ENCODE measurements at places on chromosomes 13 and 19.

- H3K27ac ChIP-seq = no peak overlapping the region
- peak; percentile 36 for DNase-seq
- H3K4me3 ChIP-seq = no peak overlapping the region
- no peaks in the 10 kb centered on the region for H3K27me3 ChIP-seq
- no peaks in the 10 kb centered on the region for H3K36me3 ChIP-seq
Observed at GRCh38 chr19:30085394-30085793, 143.4 kb downstream of the URI1 start.

GRCh38 chr13:40613192-40613818, 53.1 kb downstream of the FOXO1 start:
- H3K27ac ChIP-seq = peak overlapping the region; percentile 32
- H3K36me3 ChIP-seq = no peaks in the 10 kb centered on the region
- peak; percentile 82 for DNase-seq
- H3K4me1 ChIP-seq = peaks cover 3% of the 10 kb centered on the region

GRCh38 chr13:50914176-50914700, 4.6 kb downstream of the RNASEH2B start:
- H3K27ac ChIP-seq = peak overlapping the region; percentile 36
- H3K36me3 ChIP-seq = no peaks in the 10 kb centered on the region
- no peaks in the 10 kb centered on the region for H3K4me1 ChIP-seq
- no peak overlapping the region for H3K4me3 ChIP-seq

- no peaks in the 10 kb centered on the region for H3K27me3 ChIP-seq
- no peak overlapping the region for H3K4me3 ChIP-seq
- no peaks in the 10 kb centered on the region for H3K4me1 ChIP-seq
- H3K36me3 ChIP-seq = no peaks in the 10 kb centered on the region
- no peak for DNase-seq
- H3K27ac ChIP-seq = no peak overlapping the region
Observed at GRCh38 chr13:32499538-32500210, 38.9 kb downstream of the N4BP2L2 start.
